ENCODE measurements at places on chromosomes 7 and 10.
A peak's percentile ranks its signal among the peaks of the same experiment; 100 is the strongest.

DNA sequence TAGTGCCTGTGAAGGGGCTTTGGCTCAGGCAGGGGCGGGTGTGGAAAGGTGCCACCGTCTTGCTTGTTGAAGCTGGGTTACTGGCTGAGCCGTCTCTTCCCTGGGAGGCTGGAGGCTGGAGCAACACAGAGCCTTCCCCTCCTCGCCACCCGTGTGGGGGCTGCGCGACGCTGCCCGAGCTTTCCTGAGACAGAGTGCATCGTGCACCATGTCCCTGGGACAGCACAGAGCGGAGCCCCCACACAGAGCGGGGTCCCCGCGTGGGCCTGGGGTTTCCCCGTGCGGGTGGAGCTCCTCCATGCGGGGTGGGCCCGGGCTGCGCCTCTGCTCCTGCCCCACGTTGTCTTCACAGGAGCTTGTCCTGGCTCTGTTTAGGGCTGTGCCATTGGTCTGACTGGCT, 69.9 kb downstream of the INPP5A start:
- no peak overlapping the region for H3K27ac ChIP-seq
- no peak for DNase-seq
- no peaks in the 10 kb centered on the region for H3K4me1 ChIP-seq
- H3K27me3 ChIP-seq = no peaks in the 10 kb centered on the region
- H3K36me3 ChIP-seq = no peaks in the 10 kb centered on the region

GRCh38 chr7:135282561-135283254, 49.1 kb downstream of the STRA8 start:
- H3K4me3 ChIP-seq = no peak overlapping the region
- DNase-seq = no peak
- no peaks in the 10 kb centered on the region for H3K36me3 ChIP-seq
- no peak overlapping the region for H3K27ac ChIP-seq
- no peaks in the 10 kb centered on the region for H3K4me1 ChIP-seq
- H3K27me3 ChIP-seq = no peaks in the 10 kb centered on the region

DNA sequence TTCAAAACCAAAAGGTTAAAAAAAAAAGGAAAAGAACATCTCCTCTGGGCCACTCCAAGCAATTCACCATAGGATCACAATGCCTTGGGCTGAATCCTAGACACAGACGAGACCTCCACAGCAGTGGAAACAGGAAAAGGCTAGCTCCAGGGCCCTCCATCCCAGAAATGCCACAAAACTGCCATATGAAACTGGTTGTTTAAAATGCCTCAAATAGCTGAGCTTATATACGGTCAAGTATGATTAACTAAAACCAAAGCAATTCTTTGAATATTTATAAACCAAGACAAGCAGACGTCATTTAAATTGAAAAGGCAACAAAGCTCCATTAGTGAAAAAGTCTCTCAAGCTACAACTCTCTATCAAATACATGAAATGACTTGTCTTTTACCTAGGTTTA, 63.1 kb downstream of the DOCK4 start:
- no peak for DNase-seq
- no peaks in the 10 kb centered on the region for H3K4me1 ChIP-seq
- no peak overlapping the region for H3K4me3 ChIP-seq
- no peaks in the 10 kb centered on the region for H3K27me3 ChIP-seq
- no peaks in the 10 kb centered on the region for H3K36me3 ChIP-seq
- no peak overlapping the region for H3K27ac ChIP-seq

DNA sequence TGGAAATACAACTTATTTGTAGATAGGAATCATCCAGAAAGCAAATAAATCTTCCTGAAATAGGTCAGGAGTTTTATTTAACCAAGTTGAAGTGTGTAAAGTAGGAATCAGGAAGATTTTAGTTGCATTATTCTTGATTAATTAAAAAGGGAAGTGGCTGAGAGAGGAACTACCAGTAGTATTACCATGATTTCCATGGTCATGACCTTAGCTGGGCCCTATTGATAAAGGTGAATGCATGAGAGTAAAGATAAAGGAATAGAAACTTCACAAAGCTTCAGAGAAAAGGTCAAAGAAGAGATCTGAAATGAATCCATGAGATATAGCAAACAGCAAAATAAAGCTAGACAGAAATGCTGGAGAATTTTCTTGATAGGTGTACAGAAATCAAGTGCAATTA, 46.2 kb upstream of the DLX6 start:
- H3K4me3 ChIP-seq = no peak overlapping the region
- H3K4me1 ChIP-seq = no peaks in the 10 kb centered on the region
- H3K36me3 ChIP-seq = no peaks in the 10 kb centered on the region
- no peak overlapping the region for H3K27ac ChIP-seq

GRCh38 chr10:59362959-59363381, 621 bp upstream of the FAM13C start:
- H3K36me3 ChIP-seq = no peaks in the 10 kb centered on the region
- no peaks in the 10 kb centered on the region for H3K4me1 ChIP-seq
- peak overlapping the region; percentile 22 for H3K4me3 ChIP-seq
- no peak for DNase-seq

DNA sequence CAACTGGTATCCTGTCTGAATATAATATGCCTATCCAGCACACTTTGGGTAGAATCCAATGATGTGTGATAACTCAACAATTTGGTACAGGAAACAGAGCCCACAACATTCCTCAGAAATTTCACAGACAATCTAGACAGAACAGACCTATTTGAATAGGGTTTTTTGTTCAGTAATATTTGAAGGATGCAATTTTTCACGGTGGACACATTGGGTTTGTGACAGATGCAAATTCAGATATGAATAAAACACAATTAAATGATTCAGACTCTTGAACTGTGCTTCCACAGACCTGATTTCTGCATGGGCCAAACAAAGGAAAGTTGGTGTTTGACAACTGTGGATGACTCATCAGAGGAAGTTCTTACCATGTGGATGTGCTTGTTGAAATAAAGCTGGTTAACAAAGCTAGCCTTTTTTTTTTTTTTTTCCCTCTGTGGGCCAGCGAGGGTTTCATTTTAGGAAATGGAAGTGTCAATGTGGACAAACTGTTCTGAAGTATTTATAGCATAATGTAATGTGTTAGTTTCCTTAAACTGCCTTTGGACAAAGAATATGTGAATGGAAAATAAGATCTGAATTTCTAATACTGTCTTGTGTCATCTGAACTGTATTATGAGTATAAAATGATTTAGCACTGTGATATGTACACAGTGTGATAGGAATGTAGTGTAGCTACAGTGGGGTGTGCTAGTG, 43.2 kb upstream of the FAM133B start:
- no peaks in the 10 kb centered on the region for H3K36me3 ChIP-seq
- H3K27ac ChIP-seq = no peak overlapping the region
- DNase-seq = no peak
- H3K4me1 ChIP-seq = no peaks in the 10 kb centered on the region
- H3K4me3 ChIP-seq = no peak overlapping the region
- H3K27me3 ChIP-seq = no peaks in the 10 kb centered on the region

GRCh38 chr10:104638861-104639589, 2.1 kb upstream of the SORCS3 start:
- no peaks in the 10 kb centered on the region for H3K4me1 ChIP-seq
- peaks cover 39% of the 10 kb centered on the region for H3K27me3 ChIP-seq
- no peak for DNase-seq
- H3K27ac ChIP-seq = no peak overlapping the region
- H3K4me3 ChIP-seq = peak overlapping the region; percentile 42
- H3K36me3 ChIP-seq = no peaks in the 10 kb centered on the region

Measured in iPS DF 6.9 (cell line).